ENCODE measurements at places on chromosomes 3 and 15.
A peak's percentile ranks its signal among the peaks of the same experiment; 100 is the strongest.

DNA sequence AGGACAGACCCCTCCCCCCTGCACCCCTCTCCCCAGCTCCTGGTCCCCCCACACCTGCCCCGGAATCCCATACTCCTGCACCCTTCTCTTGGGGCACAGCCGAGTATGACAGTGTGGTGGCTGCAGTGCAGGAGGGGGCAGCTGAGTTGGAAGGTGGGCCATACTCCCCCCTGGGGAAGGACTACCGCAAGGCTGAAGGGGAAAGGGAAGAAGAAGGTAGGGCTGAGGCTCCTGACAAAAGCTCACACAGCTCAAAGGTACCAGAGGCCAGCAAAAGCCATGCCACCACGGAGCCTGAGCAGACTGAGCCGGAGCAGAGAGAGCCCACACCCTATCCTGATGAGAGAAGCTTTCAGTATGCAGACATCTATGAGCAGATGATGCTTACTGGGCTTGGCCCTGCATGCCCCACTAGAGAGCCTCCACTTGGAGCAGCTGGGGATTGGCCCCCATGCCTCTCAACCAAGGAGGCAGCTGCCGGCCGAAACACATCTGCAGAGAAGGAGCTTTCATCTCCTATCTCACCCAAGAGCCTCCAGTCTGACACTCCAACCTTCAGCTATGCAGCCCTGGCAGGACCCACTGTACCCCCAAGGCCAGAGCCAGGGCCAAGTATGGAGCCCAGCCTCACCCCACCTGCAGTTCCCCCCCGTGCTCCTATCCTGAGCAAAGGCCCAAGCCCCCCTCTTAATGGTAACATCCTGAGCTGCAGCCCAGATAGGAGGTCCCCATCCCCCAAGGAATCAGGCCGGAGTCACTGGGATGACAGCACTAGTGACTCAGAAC, 9.8 kb downstream of the MAP1A start:
- no peak for DNase-seq

DNA sequence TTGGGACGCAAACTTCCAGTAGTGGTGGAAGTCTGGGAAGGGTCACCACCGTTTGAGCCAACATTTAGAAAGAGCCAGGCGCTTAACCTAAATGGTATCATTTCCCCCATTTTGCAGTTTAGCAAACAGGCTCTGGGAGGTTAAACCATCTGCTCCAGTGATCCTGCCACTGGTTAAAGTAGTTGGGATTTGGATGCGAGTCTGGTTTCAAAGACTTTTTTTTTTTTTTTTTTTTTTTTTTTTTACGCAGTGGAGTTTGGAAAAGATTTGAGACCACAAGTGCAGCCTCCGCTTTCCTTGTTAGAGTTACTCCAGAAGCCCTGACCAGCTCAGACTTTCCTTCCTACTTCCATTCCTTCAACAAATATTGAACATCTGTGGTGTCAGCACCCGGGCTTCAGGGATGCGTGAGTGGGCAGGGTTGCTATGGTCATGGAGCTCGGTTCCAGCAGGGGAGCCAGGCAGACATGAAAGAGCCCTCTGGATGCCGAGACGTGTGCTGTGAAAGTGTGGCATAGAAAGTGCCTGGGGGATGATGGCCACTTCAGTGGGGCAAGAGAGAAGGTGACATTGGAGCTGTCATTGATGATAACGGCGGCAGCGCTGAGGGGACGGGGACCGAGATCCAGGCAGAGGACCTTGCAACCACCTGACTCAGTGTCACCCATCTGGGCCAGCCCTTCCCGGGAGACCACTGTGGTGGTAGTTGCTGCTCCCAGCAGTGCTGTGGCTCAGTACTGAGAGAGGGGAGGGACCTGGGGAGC, 1.1 kb upstream of the RNU6-1 start:
- peak; percentile 46 for DNase-seq

GRCh38 chr3:66158933-66159683, 61.7 kb upstream of the SLC25A26 start:
- no peak for DNase-seq

- DNase-seq, result no peak
These were observed 142.9 kb upstream of the CNTN4 start for GRCh38 chr3:1955750-1956149.

- DNase-seq, result no peak
These were observed 313.2 kb upstream of the THBS1 start for GRCh38 chr15:39267685-39268084.

GRCh38 chr15:43799945-43800285, at the start of gene SERINC4:
SERINC4 (minus strand) TSS chr15:43800220; CDS start chr15:43799986, 234 bp downstream.
- DNase-seq, result peak; percentile 73

DNA sequence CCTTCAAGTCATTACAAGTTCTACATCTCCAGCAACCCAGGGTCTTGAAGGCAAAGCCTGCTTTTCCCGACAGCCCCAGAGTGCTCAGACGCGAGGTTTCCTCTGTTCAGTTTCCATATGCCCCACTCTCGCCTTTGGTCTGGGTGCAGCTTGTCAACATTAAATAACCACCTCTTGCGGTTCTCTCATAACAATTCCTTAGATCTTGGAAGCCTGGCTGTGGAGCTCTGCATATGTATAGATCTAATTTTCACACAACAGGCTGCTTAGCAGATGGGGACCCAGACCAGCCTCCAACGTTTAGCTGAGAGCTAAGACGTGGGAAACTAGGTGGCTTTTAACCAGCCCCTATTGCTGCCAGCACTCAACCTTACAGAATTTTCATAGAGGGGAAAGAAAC, 295.5 kb downstream of the RPLP1 start:
- no peak for DNase-seq

DNA sequence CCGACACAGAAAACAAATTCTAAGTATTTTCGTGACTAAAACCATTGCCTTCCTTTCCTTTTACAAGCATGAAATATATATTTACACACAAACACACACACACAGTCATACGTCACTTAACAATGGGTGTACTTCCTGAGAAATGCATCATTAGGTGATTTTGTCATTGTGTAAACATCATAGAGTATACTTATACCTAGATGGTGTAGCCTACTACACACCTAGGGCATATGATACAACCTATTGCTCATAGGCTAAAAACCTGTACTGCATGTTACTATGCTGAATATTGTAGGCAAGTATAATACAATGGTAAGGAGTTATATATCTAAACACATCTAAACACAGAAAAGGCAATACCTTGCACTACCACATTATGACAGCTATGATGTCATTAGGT, 28.6 kb downstream of the COL6A5 start:
- no peak for DNase-seq

DNA sequence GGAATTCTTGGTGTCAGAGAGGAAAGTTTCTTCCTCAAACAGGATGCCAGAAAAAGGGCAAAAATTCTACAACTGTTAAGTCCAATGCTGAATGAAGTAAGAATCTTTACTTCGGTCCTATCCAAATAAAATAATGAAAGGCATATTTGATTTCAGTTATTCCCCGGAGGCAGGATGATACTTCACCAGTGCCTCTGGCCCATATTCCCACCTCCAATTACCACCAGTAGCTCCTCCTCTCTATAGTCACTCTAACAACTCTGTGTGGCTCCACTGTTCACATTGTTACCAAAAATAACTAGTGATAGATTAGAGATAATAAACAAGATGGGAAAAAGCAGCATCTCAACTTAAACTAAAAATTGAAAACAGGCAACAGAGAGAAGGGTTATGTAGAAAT, 20.7 kb downstream of the MAP1A start:
- DNase-seq, result no peak

DNA sequence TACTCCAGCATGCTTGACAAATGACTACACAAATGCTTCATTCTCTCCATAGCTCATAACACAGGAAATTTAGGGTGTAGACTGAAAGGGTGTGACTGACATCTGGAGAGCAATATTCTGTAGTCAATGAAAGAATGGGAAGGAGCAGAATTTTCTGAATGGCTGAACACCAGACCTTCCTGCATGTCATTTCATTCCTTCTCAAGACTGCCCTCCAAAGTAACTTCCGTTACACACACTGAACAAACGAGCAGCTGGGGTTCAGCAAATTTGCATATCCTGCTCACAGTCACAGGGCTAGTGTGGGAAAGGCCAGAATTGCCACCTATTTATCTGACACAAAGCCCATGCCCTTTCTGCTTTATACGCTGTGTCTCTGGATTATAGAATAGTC, 325.0 kb upstream of the CFAP20DC start:
- no peak for DNase-seq

DNA sequence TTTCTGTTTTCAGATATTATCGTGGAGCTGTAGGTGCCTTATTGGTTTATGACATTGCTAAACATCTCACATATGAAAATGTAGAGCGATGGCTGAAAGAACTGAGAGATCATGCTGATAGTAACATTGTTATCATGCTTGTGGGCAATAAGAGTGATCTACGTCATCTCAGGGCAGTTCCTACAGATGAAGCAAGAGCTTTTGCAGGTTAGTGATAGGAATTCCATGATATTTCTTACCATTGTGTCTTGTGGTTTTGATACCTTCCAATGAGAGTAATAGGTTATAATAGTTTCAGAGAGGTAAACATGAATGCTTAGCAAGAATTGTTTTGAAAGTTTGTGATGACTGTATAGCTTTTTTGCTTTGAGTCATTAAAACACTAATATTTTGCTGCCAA, 8.5 kb downstream of the RAB11A start:
- DNase-seq, result no peak

DNA sequence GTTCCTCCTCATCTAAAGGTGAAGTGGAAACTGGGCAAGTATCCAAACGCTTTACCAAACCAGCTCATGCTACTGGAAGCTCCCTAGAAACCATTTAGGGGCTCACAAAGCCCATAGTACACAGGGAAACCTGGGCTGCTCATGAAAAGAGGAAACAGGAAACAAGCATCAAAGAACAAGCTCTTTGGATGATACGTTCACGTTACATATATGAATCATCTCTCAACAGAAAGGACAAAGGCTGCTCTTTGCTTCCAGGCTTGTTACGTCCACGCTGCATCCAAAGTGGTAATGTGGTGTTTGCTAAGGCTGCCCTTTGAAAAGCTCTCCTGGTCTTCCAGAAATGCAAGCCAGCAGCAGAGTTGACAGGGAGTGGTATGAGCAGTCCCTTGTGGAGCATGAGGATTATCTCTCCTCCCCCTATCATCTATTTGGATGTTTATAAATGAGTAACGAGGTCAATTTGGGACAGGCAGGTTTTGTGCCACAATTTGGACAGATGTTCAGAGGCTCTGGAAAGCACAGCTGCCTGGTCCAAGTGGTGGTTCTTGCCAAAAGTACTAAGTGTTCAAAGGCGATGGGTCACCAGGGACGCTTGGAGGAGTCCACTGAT, 98.0 kb upstream of the RORA start:
- no peak for DNase-seq

GRCh38 chr3:21331857-21332256, 419.2 kb downstream of the ZNF385D start:
- peak; percentile 77 for DNase-seq

GRCh38 chr3:162780313-162780712, 1283.7 kb downstream of the OTOL1 start:
- no peak for DNase-seq

- no peak for DNase-seq
These were observed 41.2 kb downstream of the PIGB start for GRCh38 chr15:55360256-55360655.

GRCh38 chr3:183287301-183287971, 34.4 kb downstream of the B3GNT5 start:
- DNase-seq, result no peak

DNA sequence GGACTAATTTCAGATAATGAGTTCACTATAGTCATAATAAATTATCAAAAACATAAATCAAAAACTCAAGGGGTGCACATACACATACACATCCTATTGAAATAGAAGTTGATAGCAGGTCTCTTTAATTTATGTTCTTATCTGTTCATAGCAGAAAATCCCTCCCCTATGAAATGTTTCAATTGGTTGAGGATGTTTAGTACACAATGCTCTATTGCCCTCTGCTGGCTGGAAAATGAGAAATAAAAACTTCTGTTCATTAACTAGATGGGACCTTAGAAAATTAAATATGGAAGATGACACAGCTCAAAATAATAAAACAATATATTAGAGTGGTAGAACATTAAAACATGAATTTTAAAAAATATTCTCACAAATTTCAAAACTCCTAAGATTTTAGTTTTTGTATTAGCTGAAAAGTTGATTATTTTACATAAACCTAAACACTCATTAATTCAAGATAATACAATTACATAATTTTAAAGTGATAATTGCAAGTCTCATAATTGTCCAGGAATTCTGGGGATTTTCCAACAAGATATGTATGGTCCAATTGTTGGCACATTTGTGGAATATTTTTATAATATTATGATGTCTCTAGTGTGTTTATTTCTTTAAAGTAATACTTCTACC, 735.0 kb downstream of the ROBO1 start:
- DNase-seq, result no peak

DNA sequence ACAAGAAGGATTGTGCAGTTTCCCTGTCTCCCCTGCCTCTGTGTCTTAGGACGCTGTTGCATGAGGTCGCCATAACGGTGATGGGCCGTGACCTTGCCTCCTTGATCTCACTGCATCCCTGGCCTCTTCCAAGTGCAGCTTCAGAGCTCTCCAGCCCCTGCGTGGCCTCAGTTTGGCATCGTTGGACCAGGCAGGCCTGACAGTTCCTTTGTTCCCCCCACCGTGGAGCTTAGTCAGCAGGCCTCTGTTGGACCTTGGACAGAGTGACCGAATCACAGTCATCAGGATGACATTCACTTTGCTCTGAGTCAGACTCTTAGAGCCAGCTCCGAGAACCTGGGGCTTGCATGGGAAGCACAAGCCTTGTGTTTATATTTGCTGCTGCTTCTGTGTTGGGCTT, 139.4 kb downstream of the OPA1 start:
- DNase-seq, result no peak

GRCh38 chr3:36792342-36792741, 28.0 kb upstream of the DCLK3 start:
- peak; percentile 79 for DNase-seq

GRCh38 chr3:87336761-87337160, 60.4 kb upstream of the POU1F1 start:
- no peak for DNase-seq

GRCh38 chr3:50617096-50617791, at the start of gene MAPKAPK3:
MAPKAPK3 (plus strand) TSS chr3:50617151; CDS start chr3:50617566, 415 bp downstream.
- peak; percentile 39 for DNase-seq

DNA sequence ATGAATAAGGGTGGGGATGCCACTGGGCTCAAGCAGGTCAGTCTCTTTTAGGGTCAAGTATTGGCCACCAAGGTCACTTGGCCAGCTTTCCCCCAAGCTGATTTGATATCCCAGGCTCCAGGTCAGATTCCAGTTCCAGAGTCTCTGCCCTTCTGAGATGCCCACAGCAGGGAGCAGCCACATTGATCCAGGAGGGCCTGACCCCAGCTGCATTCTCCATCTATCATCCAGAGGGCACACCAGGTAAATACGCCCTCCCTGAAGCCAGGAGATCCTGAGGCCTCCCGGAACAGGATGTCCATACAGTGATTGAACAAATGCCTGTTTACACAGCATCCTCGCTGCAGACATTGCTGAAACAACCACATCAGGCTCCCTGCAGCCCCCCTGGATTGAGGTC, 264.6 kb upstream of the TLE3 start:
- DNase-seq, result peak; percentile 59

GRCh38 chr3:12559520-12559919, 2.6 kb downstream of the MKRN2 start:
- DNase-seq, result no peak

Data from WERI-Rb-1 (cell line).